ENCODE measurements at places on chromosomes 2 and 18.

DNA sequence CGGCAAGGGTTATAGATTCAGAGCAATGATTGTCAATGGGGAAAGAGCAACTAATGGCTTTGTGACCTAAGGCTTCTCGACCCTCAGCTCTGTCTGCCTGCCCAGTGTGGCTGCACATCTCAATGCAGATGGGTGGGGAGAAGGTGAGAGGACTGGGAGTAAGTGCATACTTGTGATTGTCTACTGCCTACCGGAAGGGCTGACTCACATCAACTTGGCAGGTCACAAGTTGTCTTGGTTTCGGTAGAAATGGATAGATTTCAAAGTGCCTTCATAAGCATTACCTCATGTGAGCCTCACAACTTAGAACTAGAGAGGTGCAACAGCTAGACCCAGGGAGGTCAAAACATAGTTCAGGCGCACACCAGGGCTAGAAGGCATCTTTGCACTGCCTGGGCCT lies 29.4 kb downstream of the STAT1 start:
- H3K27me3 ChIP-seq: no peaks in the 10 kb centered on the region
- DNase-seq: no peak
- H3K36me3 ChIP-seq: peaks cover 98% of the 10 kb centered on the region
- H3K4me1 ChIP-seq: peaks cover 20% of the 10 kb centered on the region

- H3K36me3 ChIP-seq: no peaks in the 10 kb centered on the region
- DNase-seq: no peak
- H3K27ac ChIP-seq: no peak overlapping the region
- H3K4me3 ChIP-seq: no peak overlapping the region
- H3K4me1 ChIP-seq: no peaks in the 10 kb centered on the region
- no peaks in the 10 kb centered on the region for H3K27me3 ChIP-seq
Observed at GRCh38 chr2:220586980-220587530, 959.6 kb downstream of the SLC4A3 start.

- no peaks in the 10 kb centered on the region for H3K4me1 ChIP-seq
- no peak overlapping the region for H3K4me3 ChIP-seq
- H3K36me3 ChIP-seq: no peaks in the 10 kb centered on the region
Observed at GRCh38 chr2:171557363-171557762, 35.1 kb downstream of the CYBRD1 start.

GRCh38 chr2:27264753-27265535 lies 2.1 kb upstream of the SLC30A3 start:
- DNase-seq: peak; percentile 46
- peaks cover 19% of the 10 kb centered on the region for H3K4me1 ChIP-seq
- H3K36me3 ChIP-seq: no peaks in the 10 kb centered on the region

- no peak overlapping the region for H3K27ac ChIP-seq
- no peak overlapping the region for H3K4me3 ChIP-seq
- H3K36me3 ChIP-seq: no peaks in the 10 kb centered on the region
- DNase-seq: no peak
Observed at GRCh38 chr18:43961722-43962121, 684.4 kb upstream of the SYT4 start.

DNA sequence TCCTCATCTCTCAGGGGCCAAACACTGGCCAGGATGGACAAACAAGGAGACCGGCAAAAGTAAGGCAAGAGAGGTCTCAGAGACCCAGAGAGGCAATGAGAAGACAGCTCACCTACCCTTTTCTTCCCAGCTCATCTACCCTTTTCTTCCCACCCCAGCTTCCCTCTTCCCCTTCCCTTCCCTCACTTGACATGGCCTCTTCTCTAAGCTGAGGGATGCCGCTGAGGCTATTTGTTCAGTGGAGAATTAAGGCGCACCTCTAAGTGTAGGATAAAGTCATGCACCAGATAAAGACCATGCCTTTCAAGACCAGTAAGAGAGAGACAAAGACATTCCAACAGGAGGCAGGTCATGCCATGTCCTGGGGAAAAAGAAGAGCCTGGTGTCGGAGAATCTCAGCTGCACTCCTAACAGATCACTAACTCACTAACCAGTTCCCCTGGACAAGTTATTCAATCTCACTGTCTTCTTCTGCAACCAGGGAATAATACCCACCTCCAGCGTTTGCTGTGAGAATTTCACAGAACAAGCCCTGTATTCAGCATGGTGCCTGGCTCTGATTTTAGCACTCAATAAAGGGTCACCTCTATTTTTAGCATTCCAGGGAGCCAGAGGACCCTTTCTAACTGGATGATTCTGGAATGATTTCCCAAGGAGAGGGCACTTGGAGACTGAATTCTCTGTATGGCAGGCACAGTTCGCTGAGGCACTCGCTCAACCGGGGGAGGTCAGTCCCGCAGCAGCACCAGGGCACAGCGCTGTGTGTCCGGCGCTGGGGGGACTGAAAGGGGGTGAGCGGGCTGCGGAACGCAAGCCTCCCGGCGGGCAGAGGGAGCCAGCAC lies 3.0 kb upstream of the FOSL2 start:
- H3K27ac ChIP-seq: no peak overlapping the region
- peak overlapping the region; percentile 29 for H3K4me3 ChIP-seq
- peaks cover 16% of the 10 kb centered on the region for H3K4me1 ChIP-seq
- DNase-seq: no peak
- no peaks in the 10 kb centered on the region for H3K36me3 ChIP-seq
- no peaks in the 10 kb centered on the region for H3K27me3 ChIP-seq

Measured in CD8-positive, alpha-beta memory T cell (primary cell).